Activated T-helper 1 cell treated with Interleukin-2 at 50 U/mL for 16 hours (primary cell): ENCODE measurements at places on chromosomes 11 and 22.

GRCh38 chr11:75668451-75669297 lies at the start of gene MAP6:
Gene MAP6 (minus strand): TSS chr11:75669038. CDS start chr11:75668369, 669 bp downstream.
- DNase-seq, result no peak

GRCh38 chr11:41383768-41384167 lies 75.7 kb downstream of the LRRC4C start:
- DNase-seq, result no peak

DNA sequence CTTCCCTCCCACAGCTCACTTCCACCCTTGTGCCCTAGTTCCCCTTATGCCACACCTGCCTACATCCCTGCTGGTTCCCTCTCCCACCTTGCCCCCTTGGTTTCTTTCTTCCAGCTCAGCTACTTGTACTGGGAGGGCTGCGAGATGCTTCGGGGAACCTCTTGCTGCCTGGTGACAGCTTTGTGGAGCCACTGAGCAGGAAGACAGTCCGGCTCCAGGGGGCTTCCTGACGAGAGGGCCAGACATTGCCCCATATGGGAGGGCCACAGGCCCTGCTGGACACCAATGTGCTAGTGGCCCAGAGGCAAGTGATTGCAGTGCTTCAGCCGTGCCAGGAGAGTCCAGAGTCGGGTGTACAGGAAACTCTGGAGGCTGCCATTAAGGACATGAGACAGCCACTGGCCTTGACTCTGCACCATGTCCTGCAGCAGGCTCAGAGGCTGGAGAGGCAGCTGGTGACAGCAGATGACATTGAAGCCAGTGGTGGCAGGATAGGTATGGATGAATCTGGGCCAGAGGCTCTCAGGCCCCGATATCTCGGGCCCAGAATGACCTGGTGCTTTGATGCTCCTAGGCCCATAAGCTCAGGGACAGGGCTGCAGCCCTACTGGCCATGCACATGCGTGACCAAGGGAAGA lies 54.3 kb downstream of the BTG4 start:
- DNase-seq, result no peak

DNA sequence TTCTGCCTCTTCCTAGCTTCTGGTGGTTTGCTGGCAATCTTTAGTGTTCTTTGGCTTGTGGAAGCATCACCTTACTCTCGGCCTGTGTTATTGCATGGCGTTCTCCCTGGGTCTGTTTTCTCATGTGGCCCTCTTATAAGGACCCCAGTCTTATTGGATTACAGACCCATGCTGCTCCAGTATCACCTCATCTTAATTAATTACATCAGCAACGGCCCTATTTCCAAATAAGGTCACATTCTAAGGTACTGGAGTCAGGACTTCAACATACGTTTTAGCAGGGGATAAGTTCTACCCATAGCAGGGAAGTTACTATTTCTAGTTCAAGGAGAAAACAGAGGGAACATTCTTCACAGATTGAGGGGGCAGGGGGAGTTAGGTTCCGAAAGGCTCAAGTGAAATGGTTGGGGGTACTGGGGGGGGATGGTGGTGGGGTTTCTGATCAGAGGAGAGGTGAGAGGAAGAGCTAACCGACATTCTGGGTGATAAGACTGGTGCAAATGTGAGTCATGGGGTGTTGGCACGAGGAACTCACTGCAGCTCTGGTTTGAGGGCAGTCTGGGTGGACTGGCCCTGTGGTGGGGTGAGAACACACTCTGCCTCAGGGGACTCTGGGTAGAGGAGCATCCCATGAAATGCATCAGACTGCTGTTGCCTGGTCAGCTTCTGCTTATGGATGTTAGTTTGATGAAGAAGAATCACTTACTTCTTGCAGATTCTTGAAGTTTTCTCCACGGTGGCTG lies 51.5 kb upstream of the ZBED5 start:
- DNase-seq, result no peak

DNA sequence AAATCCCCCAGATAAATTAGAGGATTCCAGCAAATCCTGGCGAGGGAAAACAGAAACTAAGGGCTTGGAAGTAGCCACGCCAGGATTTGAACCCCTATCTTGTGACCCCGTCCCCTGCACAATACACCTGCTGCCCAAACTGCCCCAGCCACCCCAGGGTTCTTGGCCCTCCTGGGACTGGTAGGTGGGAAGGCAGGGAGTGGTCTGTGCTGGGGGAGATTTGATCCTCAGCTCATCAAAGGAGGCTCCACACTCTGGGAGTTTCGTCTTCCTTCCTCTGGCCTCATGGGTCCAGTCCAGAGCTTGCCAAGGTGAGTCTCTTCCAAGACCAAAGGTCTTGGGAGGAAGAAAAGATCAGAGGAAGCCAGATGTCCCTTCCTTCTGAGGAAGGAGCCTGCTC lies 4.5 kb upstream of the CHST1 start:
- DNase-seq, result no peak

DNA sequence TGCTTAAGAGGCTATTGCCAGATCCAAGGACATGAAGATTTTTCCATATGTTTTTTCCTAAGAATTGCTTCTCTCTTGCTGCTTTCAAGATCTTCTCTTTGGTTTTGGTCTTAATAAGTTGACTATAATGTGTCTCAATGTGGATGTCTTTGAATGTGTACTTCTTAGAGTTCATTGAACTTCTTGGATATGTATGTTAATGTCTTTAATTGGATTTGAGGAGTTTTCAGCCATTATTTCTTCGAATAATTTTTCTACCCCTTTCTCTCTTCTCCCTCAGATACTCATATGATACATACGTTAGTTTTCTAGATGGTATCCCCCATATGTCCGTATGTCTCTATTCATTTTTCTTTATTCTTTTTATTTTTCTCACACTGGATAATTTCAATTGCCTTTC lies 13.2 kb downstream of the CABIN1 start:
- DNase-seq, result no peak

GRCh38 chr11:32325187-32325586 lies 110.2 kb downstream of the WT1 start:
- no peak for DNase-seq

GRCh38 chr11:75308986-75309385 lies 42.5 kb downstream of the ARRB1 start:
- no peak for DNase-seq

DNA sequence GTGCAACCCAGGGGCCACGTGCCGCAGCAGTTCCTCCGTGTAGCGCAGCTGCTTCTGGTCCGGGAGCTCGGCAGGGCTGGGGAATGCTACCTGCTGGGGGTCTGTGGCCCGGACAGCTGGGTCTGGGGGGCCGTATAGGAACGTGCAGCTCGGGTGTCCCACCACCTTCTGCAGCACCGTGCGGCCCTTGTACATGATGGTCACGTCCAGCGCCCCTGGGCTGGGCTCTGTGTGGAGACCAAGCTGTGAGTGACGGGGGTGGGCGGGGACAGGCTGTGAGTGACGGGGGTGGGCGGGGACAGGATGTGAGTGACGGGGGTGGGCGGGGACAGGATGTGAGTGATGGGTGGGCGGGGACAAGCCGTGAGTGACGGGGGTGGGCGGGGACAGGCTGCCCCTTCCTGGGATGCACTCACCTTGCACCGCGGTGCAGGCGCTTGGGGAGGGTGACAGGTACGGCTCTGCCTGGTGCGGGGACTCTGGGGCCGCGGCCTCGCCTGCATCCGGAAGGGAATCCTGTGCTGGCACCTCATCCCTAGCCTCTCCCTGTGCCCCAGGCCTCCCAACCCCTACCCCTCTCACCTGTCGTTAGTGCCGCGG lies 2.3 kb downstream of the IRF7 start:
- peak; percentile 71 for DNase-seq

DNA sequence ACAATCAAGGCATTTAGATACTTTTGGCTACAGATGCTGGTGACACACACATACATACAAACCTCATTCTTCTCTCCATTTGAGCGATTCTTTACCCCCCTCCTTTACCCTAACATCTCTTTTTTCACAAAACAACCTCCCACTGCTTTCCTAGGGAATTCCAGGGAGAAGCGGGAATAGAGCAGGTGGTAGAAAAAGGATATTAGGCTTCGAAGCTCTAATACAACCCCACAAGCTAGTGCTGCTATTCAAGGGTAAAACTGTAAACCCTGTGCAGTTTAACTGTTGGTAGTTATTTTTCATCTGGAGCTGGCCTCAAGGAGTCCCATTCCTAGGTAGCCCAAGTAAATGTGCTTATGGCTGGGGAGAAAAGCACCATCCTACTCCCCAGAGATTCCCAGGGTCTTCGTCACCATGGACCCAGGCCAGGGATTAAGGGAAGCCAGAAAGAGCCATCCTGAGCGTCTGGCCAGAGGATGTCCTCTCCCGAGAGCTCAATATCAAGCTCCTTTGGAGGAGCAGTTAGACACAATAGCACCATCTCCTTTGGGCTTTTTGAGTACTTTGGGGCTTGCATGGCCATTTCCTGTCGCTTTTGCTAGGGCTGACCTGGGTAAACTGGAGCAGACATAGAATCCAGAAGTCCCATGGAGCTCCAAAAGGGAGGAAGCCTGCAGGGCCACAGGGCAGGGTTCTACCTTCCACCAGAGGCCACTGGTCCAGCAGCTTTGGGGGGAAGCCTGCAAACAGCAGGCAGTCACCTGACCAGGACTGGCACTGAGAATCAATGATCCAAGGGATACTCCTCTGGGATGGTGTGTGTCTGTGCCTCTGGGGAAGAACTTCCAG lies 3.1 kb downstream of the MAML2 start:
- DNase-seq, result no peak
